ENCODE measurements at places on chromosomes 13 and 19.

GRCh38 chr13:30832377-30832776 lies 73.7 kb upstream of the MEDAG start:
- DNase-seq, result no peak

DNA sequence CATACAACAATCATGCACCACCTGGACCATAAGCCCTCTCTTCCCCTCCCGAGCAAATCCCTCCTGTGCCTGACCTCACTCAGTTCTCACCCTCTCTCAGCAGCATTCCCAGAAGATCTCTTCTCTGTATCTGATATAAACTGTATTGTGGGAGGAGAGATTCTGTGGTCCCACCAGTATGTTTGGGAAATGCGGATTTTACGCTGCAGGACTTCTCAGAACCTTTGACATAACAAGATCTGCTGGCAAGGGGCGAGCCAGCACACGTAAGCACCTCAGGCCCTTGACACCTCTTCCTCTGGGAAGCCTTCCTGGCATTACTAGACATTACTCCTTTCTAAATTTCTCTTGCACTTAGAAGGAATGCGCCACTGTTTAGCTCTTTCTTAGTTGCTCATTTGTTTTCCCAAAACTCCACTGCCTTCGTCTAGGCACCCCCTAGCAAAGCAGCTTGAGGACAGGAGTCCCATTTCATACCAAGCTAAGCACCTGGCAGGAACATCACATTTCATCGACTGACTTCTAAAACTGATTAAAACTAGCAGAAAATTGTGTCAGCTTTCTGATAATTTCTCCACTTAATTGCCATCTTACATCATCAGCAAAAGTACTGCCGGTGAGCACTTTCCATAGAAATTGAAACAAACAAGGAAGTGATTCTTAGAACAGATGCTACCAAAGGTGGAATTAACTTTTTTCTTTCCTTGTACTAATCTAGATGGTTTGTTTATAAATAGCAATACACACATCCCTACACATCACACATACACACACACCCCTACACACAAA lies 63.2 kb downstream of the CCDC70 start:
- no peak for DNase-seq

DNA sequence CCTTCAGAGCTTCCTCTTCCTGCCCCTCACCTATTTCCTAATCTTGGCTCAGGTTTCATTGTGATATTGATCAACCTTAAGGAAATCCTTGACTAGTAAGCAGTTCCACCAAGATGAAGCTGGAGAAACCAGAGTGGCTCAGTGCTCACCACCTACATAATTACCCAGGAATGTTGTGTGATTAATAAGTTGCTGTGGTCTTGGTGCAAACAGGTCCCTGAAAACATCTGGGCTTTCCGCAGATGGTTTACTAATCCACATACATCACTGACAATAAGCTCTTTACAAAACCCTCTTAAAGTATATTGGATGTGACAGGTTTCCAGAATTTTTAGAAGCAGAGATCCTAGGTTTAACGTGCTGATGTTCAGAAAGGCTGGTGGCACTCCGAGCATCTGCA lies 8.6 kb upstream of the SERP2 start:
- DNase-seq, result no peak

DNA sequence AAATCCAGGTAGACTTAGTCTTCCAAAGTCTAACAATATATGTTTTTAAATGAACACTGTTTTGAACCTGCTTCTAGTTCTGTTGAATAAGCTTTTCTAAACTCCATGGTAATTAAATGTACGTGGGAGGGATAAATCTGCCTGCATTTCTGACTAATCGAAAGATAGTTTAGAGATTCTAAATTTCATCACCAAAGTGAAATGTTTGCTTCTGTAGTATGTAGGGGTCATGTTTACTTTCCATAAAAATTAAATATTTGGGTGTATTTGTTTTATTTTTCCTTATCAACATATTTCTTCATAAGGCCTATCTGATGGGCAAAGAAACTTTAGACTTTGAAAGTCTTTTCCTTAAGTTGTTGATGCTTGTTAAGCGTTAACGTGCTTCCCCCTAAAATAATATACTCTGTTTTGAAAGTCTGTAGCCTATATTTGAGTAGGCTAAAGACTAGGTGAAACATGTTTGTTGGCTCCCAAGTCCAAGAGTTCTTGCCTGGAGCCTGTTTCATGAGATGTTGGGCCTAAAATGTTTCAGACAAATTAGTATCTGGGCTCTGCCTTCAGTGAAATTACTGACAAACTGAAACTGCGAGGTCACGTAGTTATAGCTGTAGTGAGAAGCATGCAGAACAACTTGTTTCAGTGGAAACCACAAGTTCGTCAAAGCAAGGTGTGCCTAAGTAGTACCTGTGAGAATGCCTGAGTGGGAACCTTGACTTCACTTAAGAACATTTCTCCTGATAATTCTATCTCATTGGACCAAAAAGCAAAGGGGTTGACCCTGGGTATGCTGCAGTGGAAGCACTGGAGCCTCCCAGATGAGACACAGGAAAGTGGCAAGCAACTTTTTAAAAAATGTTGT lies 126.2 kb downstream of the LMO7 start:
- DNase-seq, result peak; percentile 31

DNA sequence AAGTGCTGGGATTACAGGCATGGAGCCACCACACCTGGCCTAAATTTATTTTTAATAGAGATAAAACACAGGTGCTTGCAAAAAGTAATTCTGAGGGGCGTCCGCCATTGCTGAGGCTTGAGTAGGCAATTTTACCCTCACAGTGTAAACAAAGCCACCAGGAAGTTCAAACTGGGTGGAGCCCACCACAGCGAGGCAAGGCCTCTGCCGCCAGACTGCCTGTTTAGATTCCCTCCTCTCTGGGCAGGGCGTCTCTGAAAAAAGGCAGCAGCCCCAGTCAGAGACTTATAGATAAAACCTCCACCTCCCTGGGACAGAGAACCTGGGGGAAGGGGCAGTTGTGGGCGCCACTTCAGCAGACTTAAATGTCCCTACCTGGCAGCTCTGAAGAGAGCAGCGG lies 50.7 kb downstream of the B3GLCT start:
- no peak for DNase-seq

DNA sequence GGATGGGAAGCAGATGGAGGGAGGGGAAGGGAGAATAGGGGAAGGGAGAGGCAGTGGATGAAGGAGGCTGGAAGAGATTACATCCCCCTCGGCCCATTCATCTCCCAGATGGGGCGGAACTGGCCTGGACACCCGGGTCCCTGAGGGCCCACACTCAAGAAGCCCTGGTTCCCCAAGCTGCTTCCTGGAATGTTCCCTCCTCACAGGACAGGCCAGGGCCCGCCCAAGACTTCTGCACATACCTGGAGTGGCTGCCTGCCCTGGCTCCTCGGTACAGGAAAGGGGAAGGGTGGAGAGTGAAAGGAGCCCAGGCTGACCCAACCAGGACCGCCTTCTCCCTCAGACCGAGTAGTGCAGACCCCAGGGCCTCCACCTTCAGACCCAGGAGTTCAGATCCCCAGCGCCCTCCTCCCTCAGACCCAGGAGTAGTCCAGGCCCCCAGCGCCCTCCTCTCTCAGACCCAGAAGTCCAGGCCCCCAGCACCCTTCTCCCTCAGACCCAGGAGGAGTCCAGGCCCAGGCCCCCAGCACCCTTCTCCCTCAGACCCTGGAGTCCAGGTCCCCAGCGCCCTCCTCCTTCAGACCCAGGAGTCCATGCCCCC lies 489 bp downstream of the NTF4 start:
- DNase-seq, result no peak

DNA sequence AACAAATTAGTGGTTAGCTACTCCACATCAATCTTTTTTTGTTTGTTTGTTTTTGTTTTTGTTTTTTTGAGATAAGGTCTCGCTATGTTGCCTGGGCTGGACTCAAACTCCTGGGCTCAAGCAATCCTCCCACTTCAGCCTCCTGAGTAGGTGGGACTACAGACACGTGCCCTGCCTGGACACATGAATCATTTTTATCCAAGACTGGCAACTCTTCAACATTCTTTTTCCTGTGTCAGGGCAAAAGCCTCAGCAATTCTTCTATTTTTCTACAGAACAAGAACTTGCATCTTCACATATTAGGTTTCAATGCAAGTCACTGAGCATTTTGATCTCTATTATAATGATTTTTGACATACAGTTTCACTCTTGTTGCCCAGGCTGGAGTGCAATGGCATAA lies 76.8 kb upstream of the LRCH1 start:
- DNase-seq, result no peak

- DNase-seq, result peak; percentile 78
These were observed 67.7 kb downstream of the ALOX5AP start for GRCh38 chr13:30802953-30803478.

DNA sequence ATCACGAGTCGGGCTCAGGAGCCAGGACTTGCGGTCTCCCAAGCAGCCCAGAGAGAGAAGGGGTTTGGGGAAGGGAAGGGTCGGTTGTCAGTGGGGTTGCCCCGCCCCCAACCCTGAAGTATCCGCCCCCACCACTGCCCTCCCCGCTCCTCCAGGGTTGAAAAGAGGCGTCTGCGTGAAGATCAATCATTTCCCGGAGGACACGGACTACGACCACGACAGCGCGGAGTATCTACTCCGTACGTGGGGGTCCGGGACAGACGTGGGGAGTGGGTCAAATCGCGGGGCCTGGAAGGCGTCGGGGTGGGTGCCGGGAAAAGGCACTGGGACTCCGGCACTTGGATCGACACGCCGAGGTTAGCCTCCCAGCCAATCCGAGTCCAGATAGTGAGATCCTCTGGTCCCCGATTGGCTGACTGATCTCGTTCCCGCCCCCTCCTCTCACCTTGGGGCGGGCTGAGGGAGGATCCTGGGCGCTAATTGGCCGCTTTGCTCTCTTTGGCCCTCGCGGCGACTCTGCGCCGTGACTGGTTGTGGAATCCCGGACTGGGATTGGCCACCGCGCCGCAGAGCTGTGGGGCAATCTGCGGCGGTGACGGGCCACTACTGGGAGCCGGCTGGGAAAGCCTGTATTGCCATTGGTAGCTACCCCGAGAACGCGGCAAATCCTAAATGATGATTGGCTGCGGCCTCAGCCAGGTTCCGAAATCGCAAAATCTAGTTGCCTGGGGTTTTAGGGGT lies 13.3 kb upstream of the CACNG6 start:
- DNase-seq, result peak; percentile 68

DNA sequence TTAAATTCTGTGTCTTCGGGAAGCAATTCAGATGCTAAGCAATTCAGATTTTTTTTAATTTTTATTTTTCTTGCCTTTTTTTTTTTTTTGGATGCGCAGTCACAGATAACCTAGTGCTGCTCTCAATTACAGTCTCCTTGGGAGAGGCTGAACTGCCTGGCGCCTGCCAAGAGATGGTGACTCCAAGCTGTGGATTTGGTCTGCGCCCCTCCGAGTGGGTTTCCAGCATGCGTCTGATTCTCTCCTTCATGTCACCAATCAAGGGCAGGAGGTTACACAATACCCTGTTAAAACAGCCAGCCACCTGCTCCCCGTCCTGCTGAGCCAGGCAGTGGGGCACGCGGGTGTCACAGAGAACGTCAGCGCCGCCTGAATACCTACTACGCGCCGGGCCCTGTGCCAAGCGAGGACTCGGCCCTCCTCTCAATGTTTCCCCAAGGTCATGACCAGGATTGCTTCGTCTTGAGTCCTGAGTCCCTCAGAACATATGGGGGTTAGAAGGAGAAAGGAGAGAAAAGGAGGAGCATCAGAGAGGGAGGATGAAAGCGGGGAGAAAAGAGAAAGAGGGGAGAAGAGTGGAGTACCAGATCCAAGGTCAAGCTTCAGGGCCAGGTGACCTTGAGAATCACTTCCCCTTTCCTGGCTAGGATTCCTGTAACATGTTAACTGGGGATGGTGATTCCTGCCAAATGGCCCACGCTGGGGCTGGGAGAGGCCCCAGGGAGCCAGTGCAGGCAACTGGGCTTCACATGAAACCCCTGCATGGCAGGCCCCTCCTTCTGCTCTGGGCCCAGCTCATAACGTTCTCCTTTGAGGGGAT lies 213.6 kb downstream of the URI1 start:
- no peak for DNase-seq

GRCh38 chr13:104782741-104783140 lies 1716.5 kb upstream of the SLC10A2 start:
- no peak for DNase-seq

GRCh38 chr13:98688373-98688772 lies 64.1 kb downstream of the SLC15A1 start:
- DNase-seq, result no peak

DNA sequence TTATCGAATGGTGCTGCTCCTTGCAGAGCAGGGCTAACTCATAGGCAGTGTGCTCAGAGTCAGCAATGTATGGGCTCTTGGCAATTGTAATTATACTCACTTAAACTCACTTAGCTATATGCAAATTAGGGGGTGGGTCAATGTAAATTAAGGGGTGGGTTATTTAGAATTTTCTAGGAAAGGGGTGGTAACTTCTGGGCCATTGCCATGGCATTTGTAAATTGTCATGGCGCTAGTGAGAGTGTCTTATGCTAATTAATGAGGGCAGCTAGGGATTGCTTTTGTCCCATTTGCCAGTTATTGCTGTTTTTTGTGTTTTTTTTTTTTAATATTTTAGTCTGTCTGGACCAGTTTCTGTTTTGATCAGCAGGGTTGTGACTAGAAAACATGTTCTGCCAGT lies 68.4 kb downstream of the DIAPH3 start:
- no peak for DNase-seq

GRCh38 chr13:27130979-27131623 lies 40.5 kb downstream of the USP12 start:
- peak; percentile 53 for DNase-seq

- DNase-seq, result no peak
These were observed 620.1 kb downstream of the OLFM4 start for GRCh38 chr13:53648673-53649072.

DNA sequence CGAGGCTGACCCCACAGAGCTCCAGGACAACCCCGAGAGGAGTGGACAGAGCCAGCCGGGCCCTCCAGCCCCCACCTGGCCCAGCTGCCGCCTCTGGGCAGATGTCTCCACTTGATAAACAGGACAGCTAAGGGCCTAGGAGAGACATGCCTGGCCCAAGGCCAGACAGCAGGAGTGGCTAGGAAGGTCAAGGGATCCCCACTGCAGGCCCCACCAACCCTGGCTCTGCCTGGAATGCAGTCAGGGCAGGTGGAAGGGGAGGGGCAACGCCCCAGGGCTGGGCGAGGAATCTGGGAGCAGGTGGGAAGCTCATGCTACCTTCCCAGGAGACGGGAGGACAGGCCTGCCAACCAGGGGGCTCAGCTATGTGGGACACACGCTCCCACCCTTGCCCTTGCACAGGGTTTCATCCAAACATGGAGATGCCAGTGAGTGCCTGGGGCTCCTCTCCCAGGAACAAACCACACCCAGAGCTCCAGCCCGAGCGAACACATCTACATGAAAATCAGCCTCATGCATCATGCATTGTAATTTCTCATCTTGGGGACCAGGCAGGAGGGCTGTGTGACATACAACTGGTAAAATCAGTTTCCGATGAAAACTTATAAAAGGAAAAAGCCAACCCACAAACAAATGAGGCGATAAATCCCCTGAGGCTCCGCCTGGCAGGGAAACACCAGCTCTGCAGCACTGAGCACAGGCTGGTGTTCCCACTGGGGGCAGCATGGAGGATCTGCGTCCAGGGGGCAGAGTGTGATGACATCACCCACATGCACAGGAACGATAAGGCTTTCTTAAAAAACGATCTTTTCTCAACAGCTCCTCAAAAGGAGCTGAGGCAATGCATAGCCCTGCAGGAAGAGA lies 25.0 kb downstream of the SH3GL1 start:
- DNase-seq, result no peak
